NCI-H1436 (cell line): ENCODE measurements at places on chromosomes 1 and 21.

DNA sequence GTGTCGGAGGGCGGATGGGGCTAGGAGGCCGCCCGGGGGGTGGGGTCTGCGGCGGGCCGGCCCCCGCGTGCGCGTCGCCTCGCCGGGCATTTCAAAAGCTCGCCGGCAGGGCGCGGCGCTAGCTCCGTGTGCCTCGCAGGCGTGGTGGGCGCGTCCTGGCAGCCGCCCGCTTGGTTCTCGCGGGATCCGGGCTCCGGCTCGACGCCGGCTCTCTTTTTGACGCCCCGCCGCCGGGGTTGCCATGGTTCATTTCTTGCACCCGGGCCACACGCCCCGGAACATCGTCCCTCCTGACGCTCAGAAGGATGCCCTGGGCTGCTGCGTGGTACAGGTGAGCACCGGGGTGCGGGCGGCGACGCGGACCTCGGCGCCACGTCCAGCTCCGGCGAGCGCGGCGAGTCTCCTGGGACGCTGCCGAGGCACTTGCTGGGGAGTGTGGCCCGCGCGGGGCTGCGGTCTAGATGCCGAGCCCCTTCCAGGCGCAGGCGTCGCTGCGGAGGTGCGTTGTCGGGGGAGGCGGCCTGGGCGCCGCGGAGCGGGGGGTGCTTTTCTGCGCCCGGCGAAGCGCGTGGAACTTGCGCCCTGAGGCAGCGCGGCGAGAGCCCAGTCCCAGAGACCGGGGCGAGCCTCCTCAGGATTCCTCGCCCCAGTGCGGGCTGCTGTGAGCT lies at the start of gene ZYG11A:
TSS of gene ZYG11A (plus strand) at position 118 of the 668 bp plus-strand sequence. CDS start at position 242, 124 bp downstream.
- DNase-seq, result peak; percentile 77

DNA sequence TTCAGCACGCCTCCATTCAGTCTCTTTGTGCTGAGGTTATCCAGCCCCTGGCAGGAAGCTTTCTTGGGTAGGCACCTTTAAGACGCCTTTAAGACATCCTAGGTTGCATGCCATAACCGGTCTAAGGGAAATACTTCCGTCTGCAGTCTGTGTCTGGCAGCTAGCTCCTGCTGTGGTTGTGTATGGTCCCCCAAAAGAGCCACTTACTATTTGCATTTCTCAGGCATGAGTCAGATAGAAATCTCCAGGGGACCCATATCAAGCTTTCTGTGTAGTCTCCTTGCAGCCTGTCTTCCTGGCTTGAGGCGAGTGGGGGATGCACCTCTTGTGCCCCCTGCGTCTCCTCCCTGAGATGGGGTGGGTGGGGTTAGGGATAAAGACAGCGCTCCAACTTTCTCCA lies 10.0 kb upstream of the RYR2 start:
- DNase-seq, result no peak

DNA sequence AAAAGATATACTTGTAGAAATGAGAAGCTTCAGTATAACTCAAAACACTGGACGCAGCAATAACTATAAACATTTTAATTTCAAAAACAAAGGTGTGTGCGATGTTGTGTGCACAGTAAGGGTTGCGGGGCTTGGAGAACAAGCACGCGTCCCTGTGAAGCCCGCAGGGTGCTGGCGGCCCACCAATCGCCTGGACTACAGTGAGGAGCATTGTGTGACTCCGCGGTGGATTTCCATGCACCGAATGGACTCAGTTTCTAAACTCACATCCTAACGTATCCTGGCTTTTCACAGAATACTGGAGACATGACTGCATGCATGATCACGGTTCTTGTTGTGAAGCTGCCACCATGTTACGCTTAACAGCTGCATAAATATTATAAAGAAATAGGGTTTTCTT lies 33.0 kb downstream of the NTPCR start:
- no peak for DNase-seq

GRCh38 chr1:246795906-246796694 lies 71.9 kb downstream of the SCCPDH start:
- no peak for DNase-seq

DNA sequence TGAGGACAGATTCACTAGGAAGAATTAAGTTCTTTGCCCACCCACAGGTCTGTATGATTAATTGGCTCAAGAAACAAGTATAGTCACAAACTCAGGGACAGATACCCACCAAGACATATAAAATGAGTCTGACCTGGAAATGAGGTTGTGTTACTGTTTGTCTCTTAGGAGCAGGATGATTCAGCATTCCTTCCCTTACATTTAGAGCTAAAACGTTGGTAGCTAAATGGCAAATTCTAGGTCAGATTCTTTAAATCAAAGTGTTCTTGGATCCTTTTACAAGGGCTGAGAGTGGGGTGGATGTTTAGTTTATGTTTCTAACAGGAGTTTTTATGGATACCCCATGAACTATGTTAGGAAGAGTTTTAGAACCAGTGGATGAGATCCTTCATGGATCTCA lies 4.7 kb downstream of the RIMKLA start:
- no peak for DNase-seq

DNA sequence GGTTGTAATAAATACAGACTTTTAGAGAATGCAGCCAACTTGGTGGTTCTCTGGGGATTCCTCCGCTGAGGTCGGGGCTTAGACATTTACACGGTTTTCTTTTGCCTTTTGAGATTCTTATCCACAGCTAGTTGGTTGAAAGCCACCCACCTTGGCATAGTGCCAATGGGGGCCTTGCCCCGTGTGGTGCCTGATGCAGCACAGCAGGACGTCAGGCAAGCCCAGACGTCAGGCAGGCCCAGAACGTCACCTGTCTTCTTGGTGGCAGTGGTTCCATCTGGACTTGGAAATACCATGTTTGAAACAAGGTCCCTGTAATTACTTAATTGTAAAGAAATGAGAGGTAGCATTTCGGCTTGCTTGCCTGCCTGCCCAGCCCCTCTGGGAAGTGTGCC lies 78.5 kb downstream of the GALNT2 start:
- peak; percentile 21 for DNase-seq
